ENCODE measurements at places on chromosomes 2 and 18.

DNA sequence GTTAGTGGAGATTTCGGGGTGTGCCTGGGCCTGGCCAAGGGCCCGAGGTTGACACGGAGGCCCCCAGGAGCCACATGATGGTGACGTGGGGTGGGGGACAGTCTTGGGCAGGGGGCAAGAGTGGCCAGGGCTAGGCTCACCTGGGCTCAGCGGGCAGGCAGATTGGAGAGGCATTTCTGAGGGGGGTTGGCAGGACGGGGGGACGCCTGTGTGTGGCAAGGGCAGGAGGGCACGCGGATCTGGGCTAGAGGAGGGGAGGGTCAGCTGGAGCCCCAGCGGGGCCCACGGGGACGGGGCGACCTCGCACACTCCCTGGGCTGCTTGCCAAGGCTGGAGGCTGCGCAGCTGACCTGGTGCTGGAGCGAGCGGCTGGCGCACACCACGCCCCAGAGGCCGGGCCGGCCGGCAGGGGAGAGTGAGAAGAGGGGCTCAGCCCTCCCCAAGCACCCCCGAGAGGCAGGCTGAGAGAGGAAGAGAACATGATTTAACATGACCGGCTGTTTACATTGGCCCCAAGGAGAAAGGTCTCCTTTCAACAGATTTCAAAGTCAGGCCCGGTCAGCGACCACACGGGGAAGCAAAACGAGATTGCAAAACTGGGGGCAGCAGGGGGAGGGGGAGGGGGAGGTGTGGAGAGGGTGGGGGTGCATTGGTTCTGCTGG is 38.0 kb upstream of the SNED1 start:
- no peak for DNase-seq

DNA sequence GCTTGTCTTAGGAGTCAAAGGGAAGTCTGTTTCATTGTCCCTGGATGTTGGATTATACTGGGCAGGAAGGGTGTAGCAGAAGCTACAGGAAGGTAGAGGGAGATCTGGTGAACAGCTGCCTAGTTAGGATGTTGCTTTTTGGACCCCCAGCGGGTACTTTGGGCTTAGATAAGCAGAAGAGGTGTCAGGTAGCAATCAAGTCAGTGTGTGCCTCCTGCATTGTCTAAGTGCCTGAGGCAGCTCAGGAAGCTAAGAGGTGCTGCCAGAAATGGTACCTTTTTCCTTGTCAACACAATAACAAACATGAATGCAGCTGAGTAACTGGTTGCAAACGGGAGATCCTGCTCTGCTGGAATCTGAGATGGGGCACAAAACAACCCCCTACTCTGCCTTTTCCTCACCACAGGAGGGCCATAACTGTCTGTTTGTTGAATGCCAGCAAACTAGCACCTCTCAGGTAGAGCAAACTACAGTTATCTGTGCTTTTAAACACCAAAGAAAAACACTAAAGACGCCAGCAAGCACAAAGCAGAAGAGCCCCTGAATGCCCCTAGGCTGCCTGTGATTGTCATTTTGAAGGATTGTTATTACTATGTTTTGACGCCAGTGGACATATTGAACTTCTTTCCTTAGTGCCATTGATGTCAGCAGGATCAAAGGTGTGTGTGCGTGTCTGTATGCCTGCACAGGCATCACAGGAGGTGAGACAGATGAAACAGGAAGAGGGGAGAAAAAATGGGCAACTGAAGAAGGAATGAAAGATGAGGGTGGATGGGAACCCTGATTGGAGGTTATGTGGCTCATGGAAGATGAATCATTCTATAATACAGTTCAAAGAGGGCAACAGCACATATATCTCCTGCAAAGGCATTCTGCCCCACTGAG is 151.4 kb downstream of the ETAA1 start:
- no peak for DNase-seq

- DNase-seq = no peak
Measured at GRCh38 chr2:24924266-24924665, 4.2 kb upstream of the ADCY3 start.

DNA sequence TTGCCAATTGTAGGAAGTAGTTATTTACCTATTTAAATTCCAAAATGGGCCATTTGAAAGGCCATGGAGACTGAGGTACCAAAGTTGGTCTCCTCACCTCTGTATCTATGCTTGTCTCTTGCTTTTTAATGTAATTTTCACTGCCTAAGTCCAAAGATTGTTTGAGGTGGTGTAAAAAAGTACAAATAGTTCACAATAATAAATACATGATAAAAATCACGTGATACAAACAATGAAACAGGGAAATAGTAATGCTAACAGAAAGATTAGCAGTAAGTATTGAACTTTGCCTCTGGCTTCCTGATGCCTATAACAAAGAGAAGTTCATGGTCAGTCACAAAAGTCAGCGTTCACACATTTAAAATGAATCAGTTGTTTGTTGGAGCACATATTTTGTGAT is 67.6 kb downstream of the CNTNAP5 start:
- peak; percentile 27 for DNase-seq

GRCh38 chr2:86292571-86293515 is 44.6 kb downstream of the REEP1 start:
- no peak for DNase-seq

GRCh38 chr2:239942090-239942489 is 83.1 kb downstream of the NDUFA10 start:
- no peak for DNase-seq

GRCh38 chr2:9269695-9270360 is 63.2 kb downstream of the ASAP2 start:
- DNase-seq = no peak

- no peak for DNase-seq
Measured at GRCh38 chr2:58634653-58635370, 393.7 kb upstream of the FANCL start.

GRCh38 chr18:59779979-59780378 is 82.8 kb upstream of the CCBE1 start:
- DNase-seq = no peak

DNA sequence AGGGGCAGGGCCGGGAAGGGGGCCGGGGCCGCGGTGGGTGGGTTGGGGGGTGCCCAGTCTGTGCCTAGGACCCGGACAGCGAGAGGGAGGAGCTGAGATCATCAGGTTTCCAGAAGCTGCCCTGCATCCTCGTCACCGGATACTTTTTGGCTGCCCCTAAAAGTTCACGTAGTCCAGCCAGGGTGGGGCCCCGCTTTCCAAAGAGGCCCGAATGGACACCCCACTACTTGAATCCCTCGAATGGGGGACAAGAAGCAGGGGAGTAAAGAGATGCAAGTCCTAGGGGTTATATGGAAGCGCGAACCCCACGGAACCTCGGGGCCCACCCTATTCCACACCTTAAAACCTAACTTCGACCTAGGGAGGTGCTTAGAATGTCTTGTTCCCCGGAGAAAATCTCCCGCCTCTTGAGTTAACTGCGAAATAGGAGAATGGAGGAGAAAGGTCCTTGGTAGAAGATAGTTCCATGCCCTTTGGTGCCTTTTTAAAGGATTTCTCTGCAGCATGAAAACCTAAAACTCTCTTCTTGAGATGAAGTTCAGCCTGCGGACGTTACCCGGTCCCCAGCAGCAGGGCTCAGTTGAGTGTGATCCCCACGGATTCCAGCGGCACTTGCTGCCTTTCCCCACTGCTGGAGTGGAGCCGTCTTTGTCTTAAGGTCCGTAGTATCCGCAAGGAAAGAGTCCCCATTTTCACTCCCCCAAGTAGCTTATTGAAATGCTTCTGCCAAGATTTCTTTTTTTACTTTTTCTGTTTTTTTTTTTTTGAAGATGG is 2.1 kb upstream of the RNF152 start:
- DNase-seq = no peak

- no peak for DNase-seq
Measured at GRCh38 chr18:4077721-4078120, 377.4 kb downstream of the DLGAP1 start.

DNA sequence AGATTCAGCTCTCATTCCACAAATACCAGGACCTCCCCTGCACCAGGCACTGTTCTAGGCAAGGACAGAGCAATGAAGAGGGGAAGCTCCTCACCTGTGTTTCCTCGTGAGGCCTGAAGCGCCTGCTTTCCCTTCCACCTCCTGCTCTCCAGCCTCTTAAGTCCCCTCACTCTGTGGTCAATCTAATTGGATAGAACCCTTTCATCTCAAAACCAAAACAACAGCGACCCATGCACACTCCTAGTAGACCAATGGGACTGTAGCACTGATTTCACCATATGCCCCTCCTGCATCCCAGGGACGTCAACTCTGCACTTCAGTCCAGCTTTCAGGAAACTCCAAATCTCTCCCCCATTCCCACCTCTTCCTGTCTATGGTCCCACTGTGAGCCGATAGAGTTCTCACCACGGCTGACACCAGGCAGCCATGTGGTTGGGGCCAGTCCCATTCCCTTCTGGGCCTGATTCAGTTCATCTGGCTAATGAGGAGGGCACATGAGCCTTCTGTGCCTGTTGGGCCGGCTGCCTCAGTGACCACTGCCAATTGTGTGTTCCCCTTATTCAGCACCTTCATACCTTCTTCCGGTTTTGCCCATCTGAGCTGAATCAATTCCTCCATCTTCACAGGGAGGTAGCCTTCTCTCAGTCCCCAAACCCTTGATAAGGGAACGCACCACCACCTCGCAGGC is 33.3 kb upstream of the MAT2A start:
- no peak for DNase-seq

GRCh38 chr2:189574793-189575475 is 5.7 kb downstream of the SLC40A1 start:
- no peak for DNase-seq

DNA sequence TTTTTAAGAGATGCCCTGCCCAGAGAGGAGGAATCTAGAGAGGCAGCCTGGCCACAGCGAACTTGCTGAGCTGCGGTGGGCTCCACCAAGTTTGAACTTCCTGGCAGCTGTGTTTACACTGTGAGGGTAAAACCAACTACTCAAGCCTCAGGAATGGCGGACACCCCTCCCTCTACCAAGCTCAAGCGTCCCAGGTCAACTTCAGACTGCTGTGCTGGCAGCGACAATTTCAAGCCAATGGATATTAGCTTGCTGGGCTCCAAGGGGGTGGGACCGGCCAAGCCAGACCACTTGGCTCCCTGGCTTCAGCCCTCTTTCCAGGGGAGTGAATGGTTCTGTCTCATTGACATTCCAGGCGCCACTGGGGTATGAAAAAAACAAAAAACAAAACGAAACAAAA is 289.4 kb downstream of the KCNS3 start:
- DNase-seq = no peak

- DNase-seq = peak; percentile 83
Measured at GRCh38 chr2:190447766-190448165, 39.6 kb downstream of the MFSD6 start.

- no peak for DNase-seq
Measured at GRCh38 chr18:59690186-59690982, 6.8 kb downstream of the CCBE1 start.

GRCh38 chr18:74942319-74942910 is 266.5 kb downstream of the PTGR3 start:
- no peak for DNase-seq

- DNase-seq = no peak
Measured at GRCh38 chr2:154724194-154724797, 25.8 kb downstream of the KCNJ3 start.

DNA sequence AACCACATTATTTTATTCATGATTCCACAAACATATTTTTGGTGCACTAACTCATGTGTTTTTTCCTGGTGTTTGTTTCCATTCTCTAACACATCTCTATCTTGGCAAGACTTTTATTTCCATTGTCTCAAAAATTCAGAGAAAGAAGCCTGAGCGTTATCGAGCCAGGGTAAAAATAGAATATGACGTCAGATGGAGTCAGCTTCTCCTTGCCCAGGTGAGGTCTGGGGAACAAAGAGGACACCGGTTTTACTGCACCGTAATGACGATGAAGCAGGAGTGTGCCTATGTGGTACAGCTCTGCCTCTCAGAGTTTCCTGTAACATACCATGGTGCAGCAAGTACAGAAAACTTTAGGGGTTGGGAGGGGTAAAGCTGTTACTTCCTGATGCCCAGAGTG is 661.6 kb downstream of the PLCL1 start:
- no peak for DNase-seq

DNA sequence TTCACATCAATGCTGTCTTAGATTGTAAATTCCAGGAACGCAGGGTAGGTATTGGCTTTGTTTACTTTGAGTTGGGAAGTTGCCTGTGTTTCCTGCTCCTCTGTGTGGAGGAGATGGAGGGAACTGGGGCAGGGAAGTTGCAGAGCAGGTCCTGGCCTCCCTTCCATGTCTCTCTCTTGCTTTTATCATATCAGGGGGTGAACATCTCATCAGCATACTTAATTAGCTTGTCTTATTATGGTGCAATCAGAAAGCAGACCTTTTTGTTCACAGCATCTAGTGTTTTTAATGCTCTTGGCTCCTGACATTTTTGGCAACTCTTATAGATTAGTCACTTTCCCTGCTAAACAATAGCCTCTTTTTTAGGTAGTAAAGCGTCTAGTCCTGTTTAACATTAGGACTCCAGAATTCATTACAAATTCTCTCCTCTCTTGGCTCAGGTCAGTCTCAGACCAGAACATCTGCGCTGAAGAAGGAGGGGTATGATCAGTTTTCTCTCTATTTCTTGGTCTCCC is 11.5 kb upstream of the DIPK1C start:
- peak; percentile 85 for DNase-seq

DNA sequence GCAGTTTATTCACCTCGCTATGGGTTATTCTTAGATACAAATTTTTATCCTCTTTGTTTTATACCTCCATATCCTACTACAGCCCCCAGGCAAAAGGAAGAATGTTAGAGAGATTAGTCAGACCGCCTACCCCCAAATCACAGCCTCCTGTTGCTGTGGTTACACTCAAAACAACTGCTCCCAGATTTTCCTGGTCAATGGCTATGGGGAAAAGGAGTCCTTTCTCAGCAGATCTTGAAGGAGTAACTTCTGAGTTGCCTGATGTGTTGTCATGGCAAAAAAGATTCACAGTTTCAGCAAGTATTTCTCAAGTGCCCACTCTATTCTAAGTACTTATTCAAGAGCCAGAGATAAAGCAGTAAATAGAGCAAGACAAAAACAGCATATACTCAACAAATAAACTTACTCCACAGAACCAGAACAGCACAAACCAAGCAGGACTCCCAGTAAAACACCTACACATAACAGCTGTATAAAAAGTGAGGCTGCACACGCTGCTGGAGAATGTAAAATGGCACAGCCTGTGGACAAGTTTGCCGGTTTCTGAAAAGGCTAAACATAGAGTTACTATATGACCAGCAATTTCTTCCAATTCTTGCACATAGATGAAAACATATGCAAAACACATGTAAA is 104.8 kb downstream of the NOL10 start:
- peak; percentile 90 for DNase-seq

GRCh38 chr2:24269265-24269664 is 91.1 kb downstream of the ITSN2 start:
- peak; percentile 38 for DNase-seq

GRCh38 chr2:133732982-133733900 is 165.0 kb upstream of the NCKAP5 start:
- DNase-seq = peak; percentile 3

DNA sequence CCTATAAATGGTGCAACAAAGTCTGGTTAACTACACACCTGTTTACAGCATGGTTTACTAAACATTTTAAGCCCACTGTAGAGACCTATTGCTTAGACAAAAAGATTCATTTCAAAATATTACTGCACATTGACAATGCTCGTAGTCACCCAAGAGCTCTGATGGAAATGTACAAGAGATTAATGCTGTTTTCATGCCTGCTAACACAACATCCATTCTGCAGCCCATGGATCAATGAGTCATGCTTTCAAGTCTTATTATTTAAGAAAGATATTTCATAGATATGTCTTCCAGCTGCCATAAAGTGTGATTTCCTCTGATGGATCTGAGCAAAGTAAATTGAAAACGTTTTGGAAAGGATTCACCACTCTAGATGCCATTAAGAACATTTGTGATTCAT is 781.1 kb downstream of the MBD2 start:
- DNase-seq = no peak

GRCh38 chr2:69315160-69315761 is 71.8 kb downstream of the GFPT1 start:
- no peak for DNase-seq

- no peak for DNase-seq
Measured at GRCh38 chr2:100870652-100871531, 51.0 kb downstream of the NPAS2 start.
